Esophagus mucosa (tissue), 1 donor: ENCODE measurements at places on chromosomes 1 and 21. TPM values are rescaled to one million over a fixed set of nuclear protein-coding genes. Genes with fewer than 3 reads are reported as not detected.

- ATAC-seq = no peak
These were observed 428.3 kb downstream of the KIF26B start for GRCh38 chr1:245583081-245583480.

GRCh38 chr1:223710179-223711133 lies 1.9 kb upstream of the CAPN2 start:
- no peak for ATAC-seq

GRCh38 chr1:111862599-111862998 lies 106.9 kb downstream of the DDX20 start:
- no peak for ATAC-seq

DNA sequence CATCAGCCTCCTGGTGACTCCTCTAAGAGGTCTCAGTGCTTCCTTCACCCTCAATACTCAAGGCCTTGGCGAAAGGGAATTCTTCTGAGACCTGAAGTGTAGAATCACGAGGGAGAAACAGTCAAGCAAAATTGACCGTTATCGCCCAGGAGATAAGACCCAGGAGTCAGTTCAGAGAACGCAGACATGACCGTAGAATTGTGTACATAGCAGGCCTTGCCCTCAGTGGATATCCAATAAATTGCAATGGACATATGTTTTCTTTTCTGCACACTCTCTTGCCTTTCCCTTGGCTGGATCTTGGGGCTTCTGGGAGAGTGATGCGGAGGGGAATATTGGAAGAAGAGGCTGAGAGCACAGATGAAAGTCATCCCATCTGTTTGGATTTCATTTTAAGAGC lies 15.7 kb upstream of the ETS2 start:
- no peak for ATAC-seq

- no peak for ATAC-seq
These were observed 34.5 kb downstream of the NUAK2 start for GRCh38 chr1:205287076-205287475.

GRCh38 chr1:97553971-97554370 lies 366.9 kb downstream of the DPYD start:
- no peak for ATAC-seq

GRCh38 chr1:92851729-92852128 lies 19.9 kb downstream of the RPL5 start:
- ATAC-seq = no peak

Gene GART
- total RNA-seq = 61.3 TPM

Gene CA6
- total RNA-seq = not detected
